CD4-positive, alpha-beta T cell treated with Interferon gamma for 1 hour (primary cell): ENCODE measurements at places on chromosomes 5 and 9.

- DNase-seq, result no peak
These were observed 334.5 kb downstream of the TENT4A start for GRCh38 chr5:7047511-7048261.

- no peak for DNase-seq
These were observed 49.1 kb upstream of the GRAMD2B start for GRCh38 chr5:126374109-126374416.

GRCh38 chr5:54390015-54390414 is 65.5 kb upstream of the HSPB3 start:
- DNase-seq, result no peak

DNA sequence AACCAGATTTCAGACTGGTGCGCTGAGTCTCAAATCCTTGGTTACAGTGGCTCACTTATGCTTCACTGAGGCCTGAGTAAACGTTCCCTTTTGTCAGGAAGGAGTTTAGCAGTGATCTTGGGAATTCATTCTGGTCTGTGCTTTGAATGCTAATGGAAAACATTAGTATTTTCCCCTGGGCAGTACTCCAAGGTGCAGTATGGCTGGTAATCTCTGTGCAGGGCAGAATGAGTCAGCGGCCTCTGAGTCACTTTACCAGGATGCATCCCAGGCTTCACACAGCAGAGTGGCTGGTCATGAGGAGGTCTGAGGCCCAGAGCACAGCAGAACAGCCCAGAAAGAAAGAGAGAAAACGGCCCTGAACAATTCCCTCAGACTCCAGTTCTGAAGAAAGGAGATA is 54.0 kb downstream of the PCA3 start:
- no peak for DNase-seq

- no peak for DNase-seq
These were observed 348.0 kb downstream of the SEMA5A start for GRCh38 chr5:9197881-9198260.

- DNase-seq, result no peak
These were observed 76.9 kb downstream of the LIX1 start for GRCh38 chr5:97065475-97065874.

GRCh38 chr9:105403552-105404248 is 44.1 kb upstream of the FSD1L start:
- no peak for DNase-seq

DNA sequence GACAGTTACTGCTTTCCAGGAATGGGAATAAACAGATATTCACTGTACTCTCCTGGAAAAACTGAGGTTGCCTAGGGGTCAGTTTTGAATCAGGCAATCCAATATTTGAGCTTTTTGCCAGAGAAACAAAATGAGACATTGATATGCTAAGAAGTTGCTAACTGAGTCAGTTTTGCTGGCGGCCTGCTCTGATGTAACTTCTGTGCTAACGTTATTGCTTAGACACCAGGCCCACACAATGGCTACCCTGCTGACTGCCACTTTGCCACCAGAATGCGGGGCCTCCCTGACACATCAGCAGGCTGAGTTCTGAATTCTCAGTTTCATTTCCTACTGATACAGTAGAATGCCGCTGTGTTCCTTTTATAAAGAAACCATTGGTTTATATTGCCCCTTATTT is 18.2 kb upstream of the ZNF618 start:
- no peak for DNase-seq

- no peak for DNase-seq
These were observed 2.4 kb downstream of the SPRY4 start for GRCh38 chr5:142322403-142322746.

DNA sequence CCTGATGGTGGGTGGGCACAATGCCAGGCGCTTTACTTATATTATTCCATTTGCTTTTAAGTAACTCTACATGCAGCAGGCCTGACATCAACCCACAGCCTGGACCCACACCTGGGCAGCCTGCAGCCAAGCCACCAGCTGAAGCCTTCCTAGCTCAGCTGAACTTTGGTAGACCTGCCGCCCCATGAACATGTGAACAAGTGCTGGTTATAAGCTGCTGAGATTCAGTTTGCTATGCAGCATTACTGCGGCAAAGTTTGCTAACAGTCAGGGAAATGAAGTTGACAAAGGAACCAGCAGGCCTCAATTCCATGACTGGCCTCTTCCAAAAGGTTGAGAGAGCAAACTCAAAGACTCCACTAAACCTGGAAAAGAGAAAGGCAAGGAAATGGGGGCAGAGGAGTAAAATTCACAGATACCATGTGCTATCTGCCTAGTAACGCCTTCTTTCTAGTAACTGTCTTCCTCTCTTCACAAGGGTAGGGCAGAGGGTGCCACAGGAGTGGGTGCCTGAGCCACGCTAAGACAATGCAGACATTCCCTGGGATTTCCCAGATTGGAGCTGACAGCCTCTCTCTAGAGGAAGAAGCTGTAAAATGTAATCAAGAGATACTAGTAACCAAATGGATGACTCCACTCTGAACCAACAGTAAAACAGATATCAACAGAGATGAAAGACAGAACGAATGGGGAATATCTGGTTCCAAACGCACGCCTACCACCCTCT is 2.9 kb downstream of the BOD1 start:
- no peak for DNase-seq

GRCh38 chr9:11992866-11993265 is 700.3 kb upstream of the TYRP1 start:
- DNase-seq, result no peak
